Stomach (tissue), 19 donors: ENCODE measurements at places on chromosomes 11 and 22.

DNA sequence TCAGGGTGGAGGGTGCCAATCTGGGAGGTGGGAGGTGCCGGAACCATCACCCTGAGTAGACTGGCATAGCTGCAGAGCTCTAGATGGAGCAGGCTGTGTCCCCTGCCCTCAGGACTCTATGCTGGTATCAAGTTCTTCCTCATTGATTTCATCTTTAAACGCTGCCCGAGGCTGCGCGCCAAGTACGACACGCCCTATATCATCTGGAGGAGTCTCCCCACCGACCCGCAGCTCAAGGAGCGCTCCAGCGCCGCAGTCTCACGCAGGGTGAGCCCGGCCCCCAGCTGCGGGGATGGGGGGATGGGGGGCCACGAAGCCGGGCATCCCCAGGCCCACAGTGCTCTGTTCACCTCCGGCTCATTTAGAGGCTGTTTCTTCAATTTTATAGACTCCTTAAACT is 52.5 kb downstream of the GRAMD4 start:
- DNase-seq = no peak

GRCh38 chr11:64036087-64037026 is 626 bp downstream of the FLRT1 start:
- no peak for DNase-seq

GRCh38 chr11:59222464-59223060 is 9.8 kb upstream of the MPEG1 start:
- no peak for DNase-seq

GRCh38 chr11:66706989-66707388 is 22.0 kb downstream of the SPTBN2 start:
- DNase-seq = no peak

- DNase-seq = no peak
These were observed 9.9 kb downstream of the NUMA1 start for GRCh38 chr11:72070491-72070890.
